ENCODE measurements at places on chromosomes 1 and 21. TPM values are rescaled to one million over a fixed set of nuclear protein-coding genes. Genes with fewer than 3 reads are reported as not detected.

The TRIM63 gene
- total RNA-seq = not detected

DNA sequence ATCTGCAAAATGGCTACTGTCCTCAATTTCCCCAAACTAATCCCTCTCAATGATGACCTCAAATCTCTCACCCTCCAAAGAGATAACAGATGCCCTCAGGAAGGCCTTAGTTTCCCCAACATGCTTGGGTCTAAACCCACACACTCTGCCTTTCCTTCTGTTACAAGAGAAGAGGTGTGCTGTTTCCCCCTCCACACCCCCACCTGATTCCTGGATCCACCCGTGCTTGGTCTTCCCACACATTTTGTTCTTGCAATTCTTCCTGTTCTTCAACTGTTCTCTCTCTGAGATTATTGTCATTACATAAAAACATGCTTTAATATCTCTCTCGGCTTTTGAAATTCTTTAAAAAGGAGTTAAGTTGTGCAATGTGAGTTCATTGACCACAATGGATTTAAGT, 5.7 kb upstream of the CBR3 start:
- H3K4me3 ChIP-seq = no peak overlapping the region
- H3K27ac ChIP-seq = no peak overlapping the region
- H3K4me1 ChIP-seq = no peaks in the 10 kb centered on the region
- DNase-seq = peak; percentile 17
- no peaks in the 10 kb centered on the region for H3K36me3 ChIP-seq

- no peaks in the 10 kb centered on the region for H3K27me3 ChIP-seq
- H3K4me1 ChIP-seq = peaks cover 26% of the 10 kb centered on the region
- peaks cover 86% of the 10 kb centered on the region for H3K36me3 ChIP-seq
- no peak overlapping the region for H3K4me3 ChIP-seq
- no peak for DNase-seq
Observed at GRCh38 chr1:208184966-208185654, 59.1 kb downstream of the PLXNA2 start.

The GPX7 gene
- 23.9 TPM for total RNA-seq

The NPHP4 gene
- total RNA-seq = 18.8 TPM

DNA sequence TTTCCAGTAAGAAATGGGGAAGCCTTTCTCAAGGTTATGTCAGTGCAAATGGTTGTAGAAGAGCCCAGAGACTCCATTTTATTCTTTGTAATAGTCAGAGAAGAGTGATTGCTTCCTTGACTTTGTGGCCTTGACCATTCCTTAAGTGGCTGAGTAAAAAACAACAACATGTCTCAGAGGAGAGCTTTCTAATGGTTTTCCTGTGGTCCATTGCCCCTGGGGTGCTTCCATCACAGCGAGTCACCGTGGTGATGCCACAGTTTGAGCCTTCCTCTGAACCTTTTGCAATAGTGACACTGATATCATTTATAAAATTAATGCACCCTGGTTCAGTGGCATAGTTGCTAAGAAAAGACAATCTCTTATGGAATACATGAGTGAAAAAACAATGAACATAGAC, 38.6 kb downstream of the PAPPA2 start:
- no peak overlapping the region for H3K4me3 ChIP-seq
- DNase-seq = no peak
- no peaks in the 10 kb centered on the region for H3K36me3 ChIP-seq
- H3K27me3 ChIP-seq = no peaks in the 10 kb centered on the region

- H3K27ac ChIP-seq = no peak overlapping the region
- DNase-seq = no peak
- H3K4me1 ChIP-seq = no peaks in the 10 kb centered on the region
- H3K36me3 ChIP-seq = no peaks in the 10 kb centered on the region
Observed at GRCh38 chr1:200115532-200115931, 88.0 kb downstream of the NR5A2 start.

DNA sequence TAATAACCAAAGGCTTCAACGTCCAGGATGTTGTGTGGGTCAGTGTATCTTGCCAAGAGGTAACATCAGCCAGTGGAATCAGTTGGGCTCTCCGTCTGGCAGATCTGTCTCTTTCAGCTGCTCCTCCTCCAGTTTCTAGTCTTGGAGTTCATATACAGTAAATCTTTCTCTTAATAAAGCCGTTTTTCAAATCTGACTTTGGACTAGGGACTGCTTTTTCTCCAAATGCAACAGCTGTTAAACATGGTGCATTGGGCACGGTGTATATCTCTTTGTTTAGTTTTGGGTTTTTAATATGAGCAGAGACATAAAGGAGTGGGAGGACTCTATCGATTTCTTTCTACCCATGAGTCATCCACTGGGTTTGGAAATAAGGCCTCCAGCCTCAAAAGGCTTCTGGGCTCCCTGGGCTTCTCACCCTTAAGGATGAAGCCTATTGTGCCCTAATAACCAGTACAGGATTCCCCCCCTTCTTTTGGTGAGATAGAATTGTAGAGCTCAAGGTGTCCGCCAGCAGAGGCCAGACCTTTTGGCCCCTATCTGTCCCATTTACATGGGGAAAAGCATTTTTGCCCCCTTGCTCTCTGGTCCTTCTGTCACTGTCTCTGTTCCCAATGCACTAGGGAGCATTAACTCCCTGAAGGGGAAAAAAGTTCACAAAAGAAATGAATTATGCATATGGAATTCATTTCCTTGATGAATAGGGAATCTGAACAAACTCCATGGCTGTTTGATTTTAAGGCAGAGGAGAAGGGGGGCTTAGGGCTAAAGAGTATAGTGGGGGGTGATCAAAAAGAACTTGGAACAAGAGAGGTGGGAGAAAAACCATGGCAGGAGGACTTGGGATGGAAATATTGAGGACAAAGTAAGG, 86.0 kb downstream of the PBX1 start:
- no peaks in the 10 kb centered on the region for H3K27me3 ChIP-seq
- no peak for DNase-seq
- H3K4me3 ChIP-seq = no peak overlapping the region
- H3K36me3 ChIP-seq = no peaks in the 10 kb centered on the region
- H3K4me1 ChIP-seq = peaks cover 18% of the 10 kb centered on the region
- H3K27ac ChIP-seq = peak overlapping the region; percentile 97

- no peaks in the 10 kb centered on the region for H3K36me3 ChIP-seq
- no peak overlapping the region for H3K27ac ChIP-seq
- no peak overlapping the region for H3K4me3 ChIP-seq
- H3K27me3 ChIP-seq = peaks cover 11% of the 10 kb centered on the region
- peaks cover 15% of the 10 kb centered on the region for H3K4me1 ChIP-seq
Observed at GRCh38 chr1:85602571-85602970, 22.0 kb downstream of the CCN1 start.

The GNG12 gene
- 9.2 TPM for total RNA-seq

GRCh38 chr1:82775406-82776000, 974.8 kb downstream of the ADGRL2 start:
- no peaks in the 10 kb centered on the region for H3K36me3 ChIP-seq
- no peak overlapping the region for H3K4me3 ChIP-seq
- H3K4me1 ChIP-seq = no peaks in the 10 kb centered on the region
- H3K27me3 ChIP-seq = no peaks in the 10 kb centered on the region
- no peak overlapping the region for H3K27ac ChIP-seq

The PGBD5 gene
- 4.6 TPM for total RNA-seq

- DNase-seq = no peak
- no peak overlapping the region for H3K27ac ChIP-seq
- no peaks in the 10 kb centered on the region for H3K36me3 ChIP-seq
- H3K4me1 ChIP-seq = no peaks in the 10 kb centered on the region
- no peaks in the 10 kb centered on the region for H3K27me3 ChIP-seq
- H3K4me3 ChIP-seq = no peak overlapping the region
Observed at GRCh38 chr1:238772322-238772721, 614.0 kb upstream of the CHRM3 start.

GRCh38 chr1:110535985-110536384, 17.0 kb upstream of the KCNA10 start:
- H3K4me1 ChIP-seq = no peaks in the 10 kb centered on the region
- no peak overlapping the region for H3K4me3 ChIP-seq
- no peaks in the 10 kb centered on the region for H3K36me3 ChIP-seq
- no peak for DNase-seq

GRCh38 chr1:197619008-197619640, 156.2 kb downstream of the DENND1B start:
- H3K27ac ChIP-seq = no peak overlapping the region
- DNase-seq = no peak
- H3K36me3 ChIP-seq = no peaks in the 10 kb centered on the region
- peaks cover 4% of the 10 kb centered on the region for H3K4me1 ChIP-seq

The TRIM17 gene
- total RNA-seq = 19.6 TPM
